ENCODE measurements at places on chromosomes 1 and 21.

GRCh38 chr1:92095874-92096273 is 15.7 kb downstream of the BTBD8 start:
- DNase-seq, result no peak

DNA sequence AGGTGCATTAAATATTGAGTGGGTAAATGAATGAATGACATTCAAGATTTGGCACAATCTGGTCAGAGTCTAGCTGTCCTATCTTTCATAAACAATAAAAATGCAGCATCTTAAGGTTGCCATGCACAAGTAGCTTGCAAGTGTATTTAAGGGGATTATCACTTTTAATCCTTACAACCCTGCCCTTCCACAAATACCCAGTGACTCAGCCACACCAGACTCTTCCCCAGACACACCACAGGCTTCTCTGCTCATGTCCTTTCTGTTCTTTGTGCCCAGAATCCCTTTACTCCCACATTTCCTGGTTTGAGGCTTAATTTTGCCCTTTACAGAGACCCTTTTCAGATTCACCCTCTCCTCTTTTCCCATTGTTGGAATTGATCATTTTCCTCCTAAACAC is 59.8 kb downstream of the KIRREL1 start:
- DNase-seq, result no peak

DNA sequence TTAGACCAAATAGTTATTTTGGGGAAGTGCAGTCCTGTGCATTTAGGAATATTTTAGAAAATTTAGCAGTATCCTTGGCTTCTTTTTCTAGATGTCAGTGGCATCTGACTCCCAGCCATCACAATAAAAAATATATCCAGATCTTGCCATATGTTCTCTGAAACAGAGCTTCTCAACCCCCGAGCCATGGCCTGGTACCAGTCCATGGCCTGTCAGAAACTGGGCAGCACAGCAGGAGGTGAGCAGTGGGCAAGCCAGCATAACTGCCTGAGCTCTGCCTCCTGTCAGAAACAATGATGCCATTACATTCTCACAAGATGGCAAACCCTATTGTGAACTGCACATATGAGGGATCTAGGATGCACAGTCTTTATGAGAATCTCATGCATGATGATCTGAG is 480.0 kb downstream of the LRRIQ3 start:
- DNase-seq, result no peak

GRCh38 chr1:212752252-212752933 is 39.2 kb downstream of the NSL1 start:
- DNase-seq, result no peak

GRCh38 chr1:72516826-72517225 is 234.5 kb upstream of the NEGR1 start:
- no peak for DNase-seq

- no peak for DNase-seq
Measured at GRCh38 chr1:150575072-150575489, 4.3 kb downstream of the MCL1 start.

DNA sequence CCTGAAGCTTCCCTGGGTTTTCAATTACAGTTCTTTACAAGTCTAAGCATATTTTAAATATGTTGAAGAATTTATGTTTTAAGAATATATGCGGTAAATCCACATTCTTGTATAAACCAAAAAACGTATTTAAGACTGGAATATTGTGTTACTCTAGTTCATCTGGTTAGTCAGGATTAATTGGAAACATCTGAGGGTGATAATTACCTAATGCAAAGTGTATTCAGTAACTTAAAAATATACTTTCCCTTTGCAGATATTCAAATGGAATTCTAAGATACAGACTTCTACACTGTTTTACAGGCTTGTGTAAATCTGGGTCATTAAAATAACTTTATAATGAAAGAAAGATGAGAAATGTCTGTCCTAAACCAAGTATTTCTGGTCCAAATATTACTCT is 302.0 kb downstream of the VAV3 start:
- DNase-seq, result no peak

DNA sequence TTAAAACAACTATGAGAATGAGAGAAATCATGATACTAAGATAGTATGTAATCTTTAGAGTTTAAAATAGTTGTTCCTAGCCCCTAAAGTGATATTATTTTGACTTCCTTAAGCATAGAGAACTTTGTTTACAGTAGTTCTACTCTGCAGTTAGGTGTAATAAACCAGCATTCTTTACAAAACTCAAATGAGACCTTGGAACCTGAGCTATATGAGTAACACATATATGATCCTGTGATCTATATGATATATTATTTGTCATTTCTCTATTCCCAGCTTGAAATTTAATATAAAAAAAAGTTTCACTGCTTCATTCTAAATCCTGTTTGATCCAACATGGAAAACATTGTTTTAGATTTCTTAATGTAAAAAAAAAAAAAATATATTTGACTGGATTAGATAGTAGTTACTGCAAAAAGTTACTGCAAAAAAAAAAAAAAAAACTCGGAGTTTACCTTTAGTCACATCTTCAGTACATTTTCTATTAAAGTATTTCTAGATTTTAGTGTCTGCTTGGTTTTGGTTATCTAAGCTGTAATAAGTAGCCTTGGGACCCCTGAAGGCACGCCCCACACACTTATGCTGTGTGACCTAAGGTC is 463.8 kb downstream of the USP25 start:
- DNase-seq, result no peak

GRCh38 chr1:118984722-118985639 is 3.2 kb downstream of the TBX15 start:
- no peak for DNase-seq

- no peak for DNase-seq
Measured at GRCh38 chr1:29800522-29800956, 564.2 kb downstream of the PTPRU start.

- no peak for DNase-seq
Measured at GRCh38 chr1:216812966-216813365, 89.7 kb upstream of the ESRRG start.

- DNase-seq, result peak; percentile 86
Measured at GRCh38 chr1:151157067-151157531, 650 bp downstream of the TNFAIP8L2 start.

DNA sequence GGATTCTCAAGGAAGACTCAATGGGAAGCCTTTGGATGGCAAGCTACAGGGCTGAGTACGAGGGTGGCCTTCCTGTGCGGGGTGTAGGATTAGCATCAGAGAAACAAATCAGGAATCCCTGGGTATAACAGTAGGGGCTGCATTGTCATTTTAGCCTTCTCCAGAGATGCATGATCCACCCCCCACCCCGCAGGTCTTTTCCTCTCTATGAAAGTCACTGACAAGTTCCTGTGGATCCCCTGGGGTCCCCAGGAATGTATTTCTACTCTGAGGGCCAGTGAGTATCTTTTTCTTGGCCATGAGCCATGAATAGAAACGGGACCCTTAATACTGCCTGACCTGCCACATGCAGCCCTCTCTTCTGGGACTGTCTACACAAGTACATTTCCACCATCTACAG is 473.0 kb upstream of the VAMP3 start:
- no peak for DNase-seq

DNA sequence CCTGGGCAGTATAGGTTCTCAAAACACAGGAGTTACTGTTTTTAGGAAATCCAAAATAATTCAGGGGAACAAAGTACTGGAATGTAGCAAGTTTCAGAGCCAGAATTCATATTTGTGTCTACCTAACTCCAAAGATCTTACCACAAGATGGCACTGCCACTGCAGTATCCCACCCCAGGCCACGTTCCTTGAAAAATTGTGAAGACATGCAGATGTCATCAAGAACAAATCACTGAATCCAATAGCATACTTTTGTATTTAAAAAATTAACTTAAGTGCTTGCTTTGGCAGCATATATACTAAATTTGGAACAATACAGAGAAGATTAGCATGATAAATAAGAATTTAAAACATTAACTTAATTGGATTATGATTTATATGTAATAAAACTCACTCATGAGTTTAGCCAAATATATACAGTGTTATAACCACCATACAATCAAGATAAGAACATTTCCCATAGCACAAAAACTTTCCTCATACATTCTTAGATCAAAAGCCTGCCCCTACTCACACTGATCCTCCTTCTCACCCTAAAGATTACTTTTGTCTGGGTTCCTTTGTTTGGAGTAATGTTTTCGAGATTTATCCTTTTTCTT is 209.9 kb downstream of the FAF1 start:
- no peak for DNase-seq

DNA sequence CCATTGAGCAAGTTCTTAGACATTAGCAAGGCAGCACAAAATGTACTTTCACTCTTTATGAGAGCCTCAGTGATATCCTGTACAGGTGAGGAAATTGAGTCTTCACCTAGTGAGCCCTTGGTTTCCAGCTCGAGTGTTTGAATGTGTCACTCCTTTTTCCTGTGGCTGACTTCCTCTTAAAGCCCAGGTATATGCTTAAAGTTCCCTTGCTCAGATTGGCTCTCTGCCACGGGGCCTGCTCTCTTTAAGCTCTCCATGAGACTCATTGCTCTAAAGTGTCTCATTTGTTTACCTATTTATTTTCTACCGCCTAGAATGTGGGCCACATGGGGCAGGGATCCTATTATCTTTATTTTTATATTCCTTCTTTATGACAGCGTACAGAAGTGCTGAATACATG is 324.9 kb downstream of the SIPA1L2 start:
- DNase-seq, result no peak

All from activated CD4-positive, alpha-beta memory T cell treated with anti-CD3 and anti-CD28 coated beads for 36 hours (primary cell).